ENCODE measurements at places on chromosomes 16 and 17. TPM values are rescaled to one million over a fixed set of nuclear protein-coding genes. Genes with fewer than 3 reads are reported as not detected.
A peak's percentile ranks its signal among the peaks of the same experiment; 100 is the strongest.

DNA sequence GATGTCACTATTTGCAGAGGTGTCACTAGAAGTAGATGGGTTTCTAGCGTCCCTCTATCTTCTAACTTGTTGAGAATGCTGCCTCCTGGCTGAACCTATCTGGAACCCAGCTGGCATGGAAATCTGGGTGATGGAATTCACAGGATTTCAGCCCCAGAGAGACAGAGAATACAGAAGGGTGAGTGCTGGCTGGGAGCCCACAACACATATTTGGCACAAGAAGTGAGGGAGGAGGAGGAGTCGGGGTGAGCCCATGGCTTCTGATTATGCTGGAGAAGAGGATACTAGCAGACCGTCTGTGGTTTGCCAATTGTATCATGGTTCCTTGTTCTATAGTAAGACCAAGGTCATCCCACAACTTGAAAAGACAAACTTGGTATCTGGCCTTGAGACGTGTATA lies 557.8 kb upstream of the SALL1 start:
- DNase-seq, result no peak

- DNase-seq, result no peak
Observed at GRCh38 chr17:31052187-31052889, 42.4 kb upstream of the NF1 start.

PPP1R1B gene
- 350 TPM for total RNA-seq

GRCh38 chr16:9854675-9855074 lies 327.6 kb downstream of the GRIN2A start:
- DNase-seq, result no peak

DNA sequence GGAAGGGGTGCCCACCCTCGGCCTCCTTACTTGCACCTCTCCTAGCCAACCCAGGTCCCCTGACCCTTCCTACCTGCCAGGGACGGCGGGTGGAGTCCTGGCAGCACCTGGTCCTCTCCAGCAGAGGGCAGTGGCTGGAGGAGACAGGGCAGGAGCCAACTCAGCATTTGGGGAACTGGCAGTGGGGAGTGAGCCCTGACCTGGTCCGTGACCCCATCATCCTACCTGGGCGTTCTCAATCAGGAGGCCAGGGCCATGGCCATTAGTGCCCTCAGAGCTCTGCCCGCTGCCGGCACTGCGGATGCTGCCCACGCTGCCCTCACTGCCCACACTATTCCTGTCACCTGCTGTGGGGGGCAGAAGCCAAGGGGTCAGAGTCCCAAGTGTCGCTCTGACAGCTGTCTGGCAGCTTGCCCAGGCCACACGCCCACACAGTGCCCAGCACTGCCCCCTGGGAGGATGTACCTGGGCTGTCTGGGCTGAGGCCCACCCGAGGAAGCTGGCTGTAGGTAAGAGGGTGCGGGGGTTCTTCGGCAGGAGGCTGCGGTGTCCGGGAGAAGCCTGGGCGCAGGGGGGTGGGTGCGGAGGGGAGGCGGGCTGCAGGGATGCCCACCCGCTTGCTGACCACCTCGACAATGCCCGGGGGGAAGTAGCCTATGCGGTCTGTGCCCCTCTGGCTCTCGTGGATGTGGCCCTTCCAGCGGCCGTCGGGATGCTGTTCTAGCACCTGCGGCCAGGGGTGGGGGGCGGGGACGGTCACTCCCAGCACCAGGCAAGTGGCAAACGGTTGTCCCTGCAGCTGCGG lies 10.8 kb downstream of the CASKIN2 start:
- DNase-seq, result peak; percentile 55

DNA sequence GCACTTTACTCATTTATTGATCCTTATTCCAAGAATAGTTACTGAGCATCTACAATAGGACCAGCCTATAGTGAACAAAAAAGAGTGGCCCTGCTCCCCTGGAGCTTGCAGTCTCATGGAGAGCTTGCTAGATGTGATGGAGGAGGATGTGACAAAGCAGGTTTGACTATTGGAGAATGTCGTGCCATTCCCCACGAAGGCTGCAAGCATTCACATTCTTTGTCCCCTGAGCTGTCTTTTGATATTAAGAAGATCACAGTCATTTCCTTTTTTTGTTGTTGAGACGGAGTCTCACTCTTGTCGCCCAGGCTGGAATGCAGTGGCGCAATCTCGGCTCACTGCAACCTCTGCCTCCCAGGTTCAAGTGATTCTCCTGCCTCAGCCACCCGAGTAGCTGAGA lies 115.0 kb upstream of the ADAMTS18 start:
- no peak for DNase-seq

- no peak for DNase-seq
Observed at GRCh38 chr17:41547378-41547841, 19.3 kb upstream of the KRT19 start.

HP gene
- 5.7 TPM for total RNA-seq

Data from colonic mucosa (tissue), 4 donors.